ENCODE measurements at places on chromosomes 7 and 10. TPM values are rescaled to one million over a fixed set of nuclear protein-coding genes. Genes with fewer than 3 reads are reported as not detected.

The HMX3 gene
- not detected for total RNA-seq

The CYP3A7 gene
- total RNA-seq: not detected

The CYP26A1 gene
- total RNA-seq: not detected

The FAM131B gene
- 3.4 TPM for total RNA-seq

The ADGRA1 gene
- total RNA-seq: not detected

The LEP gene
- not detected for total RNA-seq

The RADIL gene
- not detected for total RNA-seq

The EGFR gene
- total RNA-seq: 63.9 TPM

The PHKG1 gene
- 0.72 TPM for total RNA-seq

The C10orf71 gene
- not detected for total RNA-seq

The NKX2-3 gene
- not detected for total RNA-seq

The SGPL1 gene
- 26.7 TPM for total RNA-seq

The ANXA8L1 gene
- total RNA-seq: 0.18 TPM

The LSM8 gene
- 33.9 TPM for total RNA-seq

The LRRC18 gene
- not detected for total RNA-seq

The HTR7 gene
- total RNA-seq: 0.56 TPM

The PPP1R9A gene
- not detected for total RNA-seq

The RRP12 gene
- 21.5 TPM for total RNA-seq

The LRRC61 gene
- not detected for total RNA-seq

The ATRNL1 gene
- total RNA-seq: 0.18 TPM

The SLC13A1 gene
- not detected for total RNA-seq

The SPDYE1 gene
- not detected for total RNA-seq

The SEMA4G gene
- 0.56 TPM for total RNA-seq

The NUTM2A gene
- total RNA-seq: under 0.01 TPM

The TAS2R39 gene
- not detected for total RNA-seq

The PRRT4 gene
- not detected for total RNA-seq

The GIMAP8 gene
- total RNA-seq: not detected
